ENCODE measurements at places on chromosomes 13 and 19.

DNA sequence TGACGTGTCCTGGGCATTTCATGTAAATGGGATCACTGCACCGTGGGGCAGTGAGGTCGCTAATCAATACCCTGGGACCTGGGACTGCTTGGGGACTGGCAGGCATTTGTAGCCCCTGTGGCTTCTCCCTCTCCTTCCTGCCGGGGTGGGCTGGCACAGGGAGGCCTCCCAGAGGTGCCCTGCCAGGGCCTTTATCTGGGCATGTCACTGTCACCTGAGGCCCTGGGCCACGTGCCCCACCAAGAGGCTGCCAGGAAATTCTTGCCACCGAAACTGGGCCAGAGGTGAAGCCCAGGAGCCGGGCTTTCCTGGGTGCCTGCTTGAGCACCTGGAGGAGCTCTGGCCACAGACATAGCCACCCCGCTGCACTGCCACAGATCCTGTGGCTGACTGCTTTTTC is 1.8 kb upstream of the NMRK2 start:
- DNase-seq = no peak

- DNase-seq = no peak
These were observed 8.8 kb downstream of the DAZAP1 start for GRCh38 chr19:1416014-1416841.

GRCh38 chr13:21557995-21558394 is 46.0 kb downstream of the MICU2 start:
- no peak for DNase-seq

DNA sequence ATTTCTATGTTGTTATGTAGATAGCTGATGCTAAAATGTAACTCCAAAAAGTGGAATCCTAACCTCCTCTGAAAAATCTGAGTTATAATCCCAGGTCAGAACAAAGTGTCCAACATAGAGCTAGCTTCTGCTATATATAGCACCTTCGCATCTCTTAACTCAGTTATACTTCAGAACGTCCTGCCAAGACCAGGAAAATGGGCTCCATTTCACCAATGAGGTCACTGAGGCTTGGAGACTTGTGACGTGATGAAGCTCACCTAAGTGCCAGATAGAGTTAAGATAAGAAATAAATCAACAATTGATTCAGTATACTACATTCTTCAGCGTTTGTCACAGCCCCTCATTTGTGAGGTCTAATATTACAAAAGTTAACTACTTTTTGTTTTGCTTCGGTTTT is 88.8 kb downstream of the KCTD12 start:
- DNase-seq = no peak

GRCh38 chr19:31254180-31254551 is 95.1 kb downstream of the TSHZ3 start:
- no peak for DNase-seq

- DNase-seq = no peak
These were observed 234.1 kb downstream of the TUBA3C start for GRCh38 chr13:18947376-18947977.

DNA sequence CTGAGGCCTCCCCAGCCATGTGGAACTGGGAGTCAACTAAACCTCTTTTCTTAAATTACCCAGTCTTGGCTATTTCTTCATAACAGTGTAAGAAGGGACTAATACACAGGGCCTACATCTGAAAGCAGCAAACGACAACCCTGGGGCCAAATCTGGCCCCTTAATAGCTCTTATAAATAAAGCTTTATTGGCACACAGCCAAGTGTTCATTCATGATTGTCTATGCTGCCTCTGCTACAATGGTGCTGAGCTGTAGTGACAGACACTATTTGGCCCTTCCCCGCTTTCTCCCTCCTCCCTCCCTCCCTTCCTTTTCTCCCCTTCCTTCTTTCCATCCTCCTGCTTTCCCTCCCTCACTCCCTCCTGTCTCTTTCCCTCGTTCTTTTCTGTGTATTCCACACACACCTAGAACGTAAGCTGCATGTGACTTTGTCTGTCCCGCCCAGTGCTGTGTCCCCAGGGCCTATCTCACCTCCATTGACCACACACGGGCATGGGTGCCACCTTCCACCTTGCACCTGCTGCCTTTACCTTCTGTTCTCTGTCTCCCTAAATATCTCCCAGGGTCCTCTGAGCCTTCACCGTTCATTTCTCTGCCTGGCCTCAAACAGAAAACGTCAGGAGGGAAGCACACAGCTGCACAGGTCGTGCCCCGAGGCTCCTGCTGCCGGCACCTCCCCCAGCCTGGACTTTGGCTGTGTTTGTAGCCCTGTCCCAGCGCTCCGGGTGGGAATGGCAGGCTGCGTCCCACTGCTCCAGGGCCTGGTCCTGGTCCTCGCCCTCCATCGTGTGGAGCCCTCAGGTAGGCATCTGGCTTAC is at the start of gene PROZ:
PROZ (plus strand) TSS at position 720 of the 819 bp plus-strand sequence; CDS start at position 733, 13 bp downstream.
- DNase-seq = no peak

DNA sequence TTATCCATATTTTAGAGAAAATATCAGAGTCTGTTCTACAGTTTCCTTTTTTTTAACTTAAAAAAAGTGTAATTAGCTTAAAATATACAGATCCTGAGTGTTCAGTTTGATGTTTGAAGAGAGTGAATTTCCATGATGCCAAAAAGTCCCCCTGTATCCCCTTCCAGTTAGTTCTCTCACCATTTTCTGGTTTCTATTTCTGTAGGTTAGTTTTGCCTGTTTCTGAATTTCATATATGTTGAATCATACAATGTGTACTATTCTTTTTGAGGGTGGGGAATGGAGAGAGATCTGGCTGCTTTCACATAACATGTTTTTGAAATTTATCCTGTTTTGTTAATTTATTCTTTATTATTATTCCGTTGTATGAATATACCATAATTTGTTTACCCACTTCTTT is 95.9 kb downstream of the PDS5B start:
- no peak for DNase-seq

- no peak for DNase-seq
These were observed 2.4 kb downstream of the RNF6 start for GRCh38 chr13:26219726-26220125.

GRCh38 chr13:93244918-93245280 is 18.3 kb downstream of the GPC6 start:
- DNase-seq = no peak

- no peak for DNase-seq
These were observed 653 bp downstream of the TMTC4 start for GRCh38 chr13:100673713-100674571.

- DNase-seq = peak; percentile 71
These were observed 1.2 kb downstream of the PPM1N start for GRCh38 chr19:45499196-45500180.

DNA sequence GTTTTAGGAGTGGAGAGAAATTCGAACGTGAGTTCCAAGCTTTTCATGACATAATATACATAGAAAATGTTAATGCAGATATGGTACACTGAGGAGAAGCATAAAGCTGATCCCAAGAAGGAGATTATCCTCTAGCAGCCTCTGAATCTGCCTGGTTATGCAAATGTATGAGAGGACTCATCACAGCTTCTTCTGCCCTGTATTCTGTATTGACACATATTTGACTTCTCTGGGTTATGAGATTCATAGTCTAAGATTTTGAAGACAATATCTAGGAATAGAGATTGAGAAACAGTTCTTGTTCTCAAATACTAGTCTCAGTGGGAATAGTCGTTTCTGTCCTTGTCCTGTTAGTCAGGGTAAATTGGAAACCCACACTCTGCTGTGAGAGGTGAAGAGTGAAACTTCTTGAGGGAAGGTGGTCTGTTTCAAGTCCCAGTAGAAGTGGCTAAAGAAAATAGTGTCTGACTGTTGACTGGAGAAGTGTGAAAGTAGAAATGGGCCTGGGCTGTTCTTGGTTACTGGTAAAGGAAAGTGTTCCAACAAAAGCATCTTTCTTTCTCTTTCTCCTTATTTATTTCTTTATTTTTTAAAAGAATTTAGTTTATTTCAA is 1356.6 kb downstream of the SLITRK5 start:
- DNase-seq = no peak

DNA sequence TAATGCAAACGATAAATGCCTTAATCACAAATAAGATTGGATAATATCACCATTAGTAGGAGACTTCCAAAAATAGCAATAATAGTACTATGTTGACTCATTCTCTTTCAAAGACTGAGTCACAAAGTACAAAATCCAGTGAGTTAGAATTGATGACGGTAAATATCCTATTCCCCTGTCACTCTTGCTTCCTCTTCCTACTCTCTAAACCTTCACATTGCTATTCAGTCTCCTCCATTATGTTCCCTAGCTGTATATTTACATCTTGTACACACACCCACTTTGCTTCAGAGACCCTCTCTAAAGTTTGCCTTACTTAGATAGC is 26.3 kb upstream of the INTS6 start:
- DNase-seq = no peak

DNA sequence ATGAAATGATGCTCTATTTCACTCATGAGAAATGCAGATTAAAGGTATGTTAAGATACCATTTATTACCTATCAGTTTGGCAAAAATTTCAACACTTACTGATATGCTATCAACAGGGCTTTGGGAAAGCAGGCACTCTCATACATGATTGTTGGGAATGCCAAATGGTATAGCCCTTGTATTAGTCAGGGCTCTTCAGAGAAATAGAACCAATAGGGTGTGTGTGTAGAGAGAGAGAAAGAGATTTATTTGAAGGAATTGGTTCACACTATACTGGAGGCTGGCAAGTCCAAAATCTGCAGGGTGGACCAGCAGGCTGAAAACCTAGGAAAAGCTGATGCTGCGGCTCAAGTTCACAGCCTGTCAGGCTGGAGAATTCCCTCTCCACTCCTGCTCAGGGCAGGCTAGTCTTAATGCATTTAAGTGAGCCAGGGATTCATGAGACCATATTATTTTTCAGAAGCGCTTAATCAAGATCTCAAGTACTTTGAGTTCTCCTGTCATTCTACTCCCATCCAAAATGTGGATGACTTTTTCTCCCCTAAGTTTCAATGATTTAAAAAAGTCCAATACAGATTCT is 72.4 kb downstream of the NHLRC3 start:
- DNase-seq = no peak

DNA sequence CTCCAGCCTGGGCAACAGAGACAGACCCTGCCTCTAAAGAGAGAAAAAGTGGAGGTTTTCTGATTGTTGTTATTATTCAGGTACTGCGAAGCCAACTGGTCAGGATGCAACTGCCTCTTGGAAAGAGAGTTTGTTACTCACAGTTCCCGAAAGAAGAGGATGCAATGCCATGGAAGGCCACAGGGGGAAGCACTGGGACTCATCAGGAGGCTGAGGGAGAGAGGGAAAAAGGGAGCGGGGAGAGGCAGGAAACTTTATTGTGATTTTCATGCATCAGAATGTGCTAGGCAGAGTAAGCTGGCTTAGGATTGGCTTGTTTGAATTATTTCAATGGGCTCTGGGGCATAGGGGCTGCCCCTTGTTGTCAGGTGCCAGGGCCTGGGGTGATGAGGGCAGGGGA is 27.6 kb downstream of the MYO9B start:
- no peak for DNase-seq

GRCh38 chr13:28671126-28671792 is 12.3 kb downstream of the POMP start:
- no peak for DNase-seq

DNA sequence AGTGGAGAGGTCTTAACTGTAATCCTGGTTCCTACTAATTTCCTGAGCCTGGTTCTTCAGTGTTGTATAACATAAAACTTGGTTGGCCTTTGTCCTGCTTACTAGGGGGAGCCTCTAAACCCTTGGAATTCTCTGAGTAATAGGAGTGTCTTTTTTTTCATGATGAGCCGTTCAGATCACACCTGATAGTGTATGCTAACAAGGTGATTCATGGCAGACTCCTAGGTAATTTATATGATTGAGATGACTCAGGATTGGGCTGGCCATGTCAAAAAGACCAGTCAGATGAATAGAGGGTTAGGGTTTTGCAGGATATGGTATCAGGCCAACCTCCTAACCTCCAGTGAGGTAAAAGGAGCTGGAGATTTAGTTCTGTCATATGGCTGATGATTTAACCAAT is 135.8 kb upstream of the KLF12 start:
- DNase-seq = no peak

DNA sequence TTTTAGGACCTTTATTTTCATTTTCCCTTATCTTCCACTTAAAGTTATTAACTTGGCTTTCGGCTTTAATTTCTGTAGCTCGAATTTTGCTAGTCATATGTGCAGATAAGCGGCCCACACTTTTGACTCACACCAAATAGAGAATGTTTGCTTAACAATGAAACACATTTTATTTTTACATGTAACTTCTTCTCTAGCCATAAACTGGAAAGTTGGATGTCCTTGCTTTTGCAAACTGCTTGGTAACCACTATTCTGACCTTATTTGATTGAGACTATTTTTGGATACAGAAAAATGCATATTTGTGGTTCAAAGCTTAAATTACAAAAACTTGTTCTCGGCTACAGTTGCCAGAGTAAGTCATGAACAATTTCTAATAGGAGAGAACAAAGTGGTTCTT is 600.0 kb downstream of the KCTD12 start:
- no peak for DNase-seq

- DNase-seq = no peak
These were observed 68.4 kb downstream of the EPS15L1 start for GRCh38 chr19:16403151-16403977.

GRCh38 chr13:71359641-71360040 is 507.4 kb downstream of the DACH1 start:
- no peak for DNase-seq

DNA sequence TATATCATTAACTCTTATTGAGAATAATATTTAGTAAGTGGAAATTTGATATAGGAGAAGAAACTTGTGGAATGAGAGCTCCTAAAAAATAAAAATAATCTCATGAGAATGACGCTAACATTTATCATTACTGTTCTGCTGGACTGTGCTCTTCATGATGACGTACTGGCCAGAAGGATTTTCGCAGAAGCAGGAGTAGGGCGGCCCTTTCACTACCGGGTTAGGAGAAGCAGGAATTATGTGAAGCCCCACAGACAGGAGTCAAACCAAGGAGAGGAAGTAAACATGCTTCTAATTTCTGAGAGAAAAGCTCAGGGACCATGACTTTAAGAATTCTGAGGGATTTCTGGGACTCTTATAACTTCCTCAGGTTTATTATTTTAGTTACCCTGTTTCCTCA is 195.1 kb downstream of the VWA8 start:
- no peak for DNase-seq

- no peak for DNase-seq
These were observed 96.6 kb upstream of the LSM14A start for GRCh38 chr19:34075661-34076091.

DNA sequence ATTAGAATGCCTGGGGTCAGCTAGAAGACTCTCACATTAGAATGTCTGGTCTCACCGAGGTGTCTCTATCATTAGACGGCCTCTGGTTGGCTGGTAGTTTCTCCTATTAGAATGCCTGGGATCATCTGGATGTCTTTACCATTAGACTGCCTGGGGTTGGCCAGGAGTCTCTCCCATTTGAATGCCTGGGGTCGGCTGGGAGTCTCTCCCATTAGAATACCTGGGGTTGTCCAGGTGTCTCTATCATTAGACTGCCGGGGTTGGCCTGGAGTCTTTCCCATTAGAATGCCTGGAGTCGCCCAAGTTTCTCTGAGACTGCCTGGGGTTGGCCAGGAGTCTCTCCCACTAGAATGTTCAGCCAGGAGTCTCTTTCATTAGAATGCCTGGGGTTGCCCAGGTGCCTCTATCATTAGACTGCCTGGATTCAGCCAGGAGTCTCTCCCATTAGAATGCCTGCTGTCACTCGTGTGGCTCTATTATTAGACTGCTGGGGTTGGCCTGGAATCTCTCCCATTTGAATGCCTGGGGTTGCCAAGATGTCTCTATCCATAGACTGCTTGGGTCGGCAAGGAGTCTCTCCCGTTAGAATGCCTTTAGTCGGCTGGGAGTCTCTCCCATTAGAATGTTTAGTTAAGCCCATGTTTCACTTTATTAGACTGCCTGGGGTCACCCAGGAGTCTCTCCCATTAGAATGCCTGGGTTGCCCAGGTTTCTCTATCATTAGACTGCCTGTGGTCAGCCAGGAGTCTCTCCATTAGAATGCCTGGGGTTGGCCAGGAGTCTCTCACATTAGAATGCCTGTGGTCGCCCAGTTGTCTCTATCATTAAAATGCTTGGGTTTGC is 1467.8 kb downstream of the UQCRFS1 start:
- no peak for DNase-seq
